ENCODE measurements at places on chromosomes 7 and 10.

GRCh38 chr10:16788125-16788524, 29.1 kb downstream of the RSU1 start:
- DNase-seq = no peak

- DNase-seq = no peak
Observed at GRCh38 chr7:30920584-30921539, 9.2 kb downstream of the AQP1 start.

DNA sequence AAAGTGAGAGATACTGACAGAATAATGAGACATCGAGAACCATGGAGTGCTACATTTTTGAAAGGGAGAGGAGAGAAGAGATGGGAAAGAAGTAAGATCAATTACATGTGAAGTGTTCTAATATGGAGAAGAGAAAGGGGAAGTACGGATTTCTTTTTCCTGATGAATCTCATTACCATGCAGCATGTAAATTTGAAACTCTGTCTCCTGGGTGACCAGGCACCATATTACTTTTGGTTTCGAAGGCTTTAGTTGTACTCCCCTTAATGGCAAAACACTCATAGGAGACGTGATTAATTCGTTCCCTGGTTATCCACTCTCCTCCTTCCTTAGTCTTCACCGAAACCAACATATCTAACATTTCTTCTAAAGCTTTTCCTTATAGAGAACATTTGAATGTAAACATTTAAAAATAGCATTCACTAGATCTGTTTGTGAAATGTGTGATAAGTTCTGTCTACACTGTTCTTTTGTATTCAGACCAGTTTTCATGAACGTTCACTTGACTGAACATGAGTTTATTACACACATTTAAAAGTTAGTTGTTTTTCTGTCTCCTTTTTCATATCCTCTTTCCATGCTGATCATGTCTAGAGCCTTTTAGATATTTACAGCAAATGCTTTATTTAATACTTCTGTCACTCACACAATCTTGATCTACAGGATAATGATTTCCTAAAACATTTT, 80.2 kb upstream of the MSRB2 start:
- no peak for DNase-seq

DNA sequence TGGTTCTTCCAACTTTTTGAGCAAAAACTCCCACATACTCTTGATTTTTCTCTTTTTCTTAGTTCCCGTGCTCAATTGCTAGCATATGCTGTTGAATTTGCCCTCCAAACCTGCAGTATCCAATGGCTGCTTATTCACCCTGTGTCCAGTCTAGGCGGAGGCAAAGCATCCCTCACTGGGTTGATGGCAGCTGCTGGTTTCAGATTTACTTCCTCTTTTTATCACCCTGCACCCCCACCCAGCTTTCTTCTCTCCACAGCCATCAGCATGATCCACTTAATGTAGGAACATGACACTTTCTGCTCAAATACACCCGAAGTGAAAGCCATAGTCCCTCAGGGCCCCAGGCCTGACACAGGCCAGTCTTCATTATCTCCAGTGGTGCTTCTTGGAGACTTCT, 87.6 kb upstream of the ADARB2 start:
- DNase-seq = no peak

GRCh38 chr7:43071604-43072003, 40.8 kb upstream of the HECW1 start:
- DNase-seq = no peak

DNA sequence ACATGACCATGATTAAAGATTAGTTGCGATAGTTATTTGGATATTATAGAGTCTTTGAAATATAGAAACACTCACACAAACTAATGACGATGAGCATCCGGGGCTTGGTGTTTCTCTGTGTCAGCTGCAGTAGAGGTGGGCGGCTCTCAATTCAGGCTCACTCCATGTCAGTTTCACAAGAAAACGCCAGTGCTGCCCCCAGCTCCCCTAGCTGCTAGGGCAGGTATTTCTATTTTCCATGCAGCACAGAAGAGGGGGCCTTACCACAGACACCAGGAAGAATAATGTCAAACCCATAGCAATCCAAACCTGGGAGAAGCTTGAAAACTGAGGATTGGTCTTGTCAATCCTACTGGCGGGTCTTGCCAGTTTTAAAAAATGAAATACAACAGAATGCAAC, 197.1 kb downstream of the PHTF2 start:
- DNase-seq = no peak

DNA sequence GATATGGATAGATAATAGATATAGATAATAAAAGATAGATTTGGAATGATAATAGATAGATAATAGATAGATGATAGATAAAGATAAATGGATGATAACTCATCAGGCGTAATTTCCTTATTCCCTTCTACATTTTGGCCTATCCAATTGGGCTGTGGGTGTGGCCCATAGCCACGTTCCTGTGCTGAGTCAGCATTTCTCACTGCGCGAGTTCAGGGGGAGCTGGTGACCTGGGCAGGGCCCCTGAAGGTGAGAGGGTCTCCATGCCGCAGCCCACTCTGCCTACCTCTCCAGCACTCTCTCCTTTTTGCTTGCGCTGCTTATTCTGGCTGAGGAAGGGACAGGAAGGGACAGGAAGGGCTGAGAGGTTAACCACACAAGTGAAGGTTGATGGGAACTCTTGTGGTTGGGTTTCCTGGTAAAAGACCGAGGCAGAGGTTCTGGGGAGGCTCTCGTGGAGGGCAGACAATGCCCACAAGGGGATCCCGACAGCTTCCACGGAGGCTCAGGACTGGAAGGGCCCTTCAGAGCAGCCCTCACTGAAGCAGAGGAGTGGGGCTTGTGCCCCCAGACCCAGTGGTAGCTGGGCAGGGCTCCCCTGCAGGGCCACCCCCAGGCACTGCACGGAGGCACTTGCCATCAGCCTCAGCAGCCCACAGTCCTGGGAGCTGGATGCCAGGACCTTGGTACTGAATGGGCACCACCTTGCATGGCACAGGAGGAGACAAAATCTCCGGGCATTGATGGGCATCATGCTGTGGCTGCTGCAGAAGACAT, 247.3 kb upstream of the PITRM1 start:
- no peak for DNase-seq

- DNase-seq = no peak
Observed at GRCh38 chr7:27516421-27516820, 146.3 kb downstream of the HIBADH start.

DNA sequence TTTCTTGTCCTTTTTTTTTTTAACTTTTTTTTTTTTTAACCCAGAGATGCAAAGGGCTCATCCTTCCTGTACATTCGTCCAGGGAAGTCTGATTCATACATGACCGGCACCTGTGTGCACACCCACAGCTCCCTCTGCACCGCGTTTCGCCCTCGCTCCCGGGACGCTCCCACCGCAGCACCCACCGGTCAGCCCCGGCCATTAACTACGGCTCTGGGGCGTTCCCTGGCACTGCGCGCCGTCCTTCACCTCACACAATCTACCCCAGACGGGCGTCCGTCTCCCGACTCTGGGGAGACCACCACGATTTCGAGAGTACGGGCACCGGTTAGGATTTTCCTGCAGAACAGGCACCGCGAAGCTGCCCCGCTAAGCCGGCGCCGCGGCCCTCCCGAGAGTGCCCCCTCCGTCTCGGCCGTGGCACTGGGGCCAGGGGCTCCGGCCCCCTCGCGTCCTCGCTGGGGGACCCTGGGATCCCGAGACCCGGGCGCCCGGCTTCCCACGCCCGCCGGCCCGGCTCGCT, 452 bp downstream of the ATE1 start:
- DNase-seq = no peak

All from NCI-H774 (cell line).